Jurkat, Clone E6-1 (cell line): ENCODE measurements at places on chromosomes 7 and 10.
A peak's percentile ranks its signal among the peaks of the same experiment; 100 is the strongest.

- peak; percentile 44 for DNase-seq
These were observed 33.7 kb downstream of the R3HCC1L start for GRCh38 chr10:98168147-98168546.

DNA sequence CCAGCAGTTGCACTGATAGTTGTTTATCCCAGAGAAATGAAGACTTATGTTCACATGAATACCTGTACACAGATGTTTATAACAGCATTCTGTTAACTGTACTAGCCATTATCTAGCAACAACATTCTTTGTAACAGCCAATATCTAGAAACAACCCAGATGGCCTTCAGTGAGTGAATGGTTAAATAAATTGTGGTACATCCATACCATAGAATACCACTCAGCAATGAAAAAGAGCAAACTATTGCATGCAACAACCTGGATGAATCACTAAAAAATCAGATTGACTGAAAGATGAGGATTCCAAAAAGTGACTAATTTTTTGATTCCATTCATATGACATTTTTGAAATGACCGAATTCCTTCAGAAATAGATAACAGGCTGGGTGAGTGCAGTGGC, 360.3 kb downstream of the MALRD1 start:
- DNase-seq = no peak

GRCh38 chr10:95334805-95335144, 44.0 kb upstream of the PDLIM1 start:
- DNase-seq = no peak

DNA sequence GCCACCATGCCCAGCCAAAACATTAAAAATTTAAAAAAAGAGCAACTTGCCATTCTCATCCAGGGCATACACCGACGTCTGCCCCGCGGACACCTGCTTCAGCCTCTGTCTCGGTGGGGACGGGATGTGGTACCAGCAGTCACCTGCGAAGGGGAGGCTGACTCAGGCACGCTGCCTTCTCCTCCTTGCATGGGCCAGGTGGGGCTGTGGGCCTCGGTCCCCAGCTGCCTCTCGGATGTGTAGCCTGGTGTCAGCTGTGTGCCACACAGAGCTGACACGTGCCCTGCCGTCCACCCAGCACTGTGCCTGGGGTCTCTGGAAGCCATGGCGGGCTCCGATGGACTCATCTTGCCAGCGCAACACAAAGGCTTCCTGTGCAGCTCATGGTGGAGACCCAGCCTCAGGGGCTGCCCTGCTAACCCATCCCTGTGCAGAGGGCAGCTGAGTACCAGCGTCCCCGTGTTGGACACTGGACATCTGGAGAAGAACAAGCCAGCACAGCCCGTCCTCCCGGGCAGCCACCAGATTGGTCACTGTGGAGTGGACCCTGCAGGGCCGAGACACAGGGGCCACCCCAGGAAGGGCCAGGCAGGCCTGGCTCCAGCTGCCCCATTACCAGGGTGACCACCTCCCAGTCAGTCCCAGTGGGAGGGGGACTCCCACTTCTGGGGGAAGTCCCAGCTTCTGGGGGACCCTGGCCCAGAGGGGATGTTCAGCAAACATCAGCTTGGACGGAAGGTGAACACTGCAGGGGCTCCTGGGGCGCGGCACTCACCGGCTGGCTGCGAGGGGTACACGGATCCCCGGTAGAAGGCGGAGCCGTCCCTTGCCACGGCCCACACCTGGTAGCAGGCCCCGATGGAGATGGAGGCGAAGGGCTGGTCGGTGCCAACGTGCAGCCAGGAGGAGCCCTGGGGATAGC, 10.6 kb downstream of the BHLHA15 start:
- no peak for DNase-seq

GRCh38 chr7:130896898-130897514, 163.0 kb upstream of the KLF14 start:
- DNase-seq = peak; percentile 64
